ENCODE measurements at places on chromosomes 13 and 19. TPM values are rescaled to one million over a fixed set of nuclear protein-coding genes. Genes with fewer than 3 reads are reported as not detected.

ZNF101 gene
- 15.9 TPM for total RNA-seq

ZNF331 gene
- 9.0 TPM for total RNA-seq

DNA sequence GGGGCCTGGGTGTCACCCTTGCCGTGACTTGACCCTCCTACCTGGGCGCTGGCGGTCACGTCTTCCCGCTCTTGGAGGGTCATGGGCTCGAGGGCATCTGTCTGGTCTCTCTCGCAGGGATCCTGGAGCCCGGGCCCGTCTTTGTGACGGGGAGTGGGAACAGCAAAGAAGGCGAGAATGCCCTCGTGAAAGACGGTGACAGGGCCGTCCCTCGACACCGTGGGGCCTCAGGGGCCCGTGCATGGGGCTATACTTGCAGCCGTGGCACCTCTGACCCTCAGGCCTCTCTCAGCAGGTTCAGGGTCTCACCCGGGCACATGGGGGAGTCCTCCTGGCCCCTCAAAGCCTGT lies 20.9 kb upstream of the MATK start:
- DNase-seq, result no peak

GRCh38 chr19:588093-588740 lies 1.5 kb upstream of the HCN2 start:
- peak; percentile 75 for DNase-seq

DNA sequence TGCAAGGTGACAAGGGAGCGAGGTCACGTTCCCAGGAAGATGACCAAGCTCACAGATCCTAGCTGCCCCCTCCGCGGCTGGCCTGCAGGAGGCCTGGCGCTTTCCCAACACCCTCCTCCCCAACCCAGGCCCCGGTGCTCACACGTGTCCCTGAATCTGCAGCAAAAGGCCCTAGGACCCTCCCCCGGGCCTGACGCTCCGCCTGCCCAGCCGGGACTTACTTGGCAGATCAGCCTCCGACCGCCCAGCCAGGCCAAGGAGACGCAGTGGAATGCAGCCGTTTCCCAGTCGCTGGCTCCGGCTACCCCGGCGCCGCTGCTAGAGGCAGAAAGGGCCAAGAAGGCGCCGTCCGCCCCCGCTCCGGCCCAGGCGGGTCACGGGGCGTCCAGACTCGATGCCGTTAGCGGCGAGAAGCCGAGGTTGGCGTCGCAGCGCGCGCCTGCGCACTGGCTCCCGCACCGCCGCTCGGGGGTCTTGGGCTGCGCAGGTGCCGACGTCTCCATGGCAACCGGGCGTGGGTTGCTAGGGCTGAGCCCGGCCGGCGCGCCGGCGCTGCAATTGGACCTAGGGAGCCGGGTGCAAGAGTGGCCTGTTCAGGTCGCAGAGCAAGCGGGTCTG lies at the start of gene PNMA8A:
Gene PNMA8A, minus strand, starts transcription at position 448 of the 618 bp plus-strand sequence. CDS start 528 bp downstream, outside the sequence.
- DNase-seq, result peak; percentile 66

DNA sequence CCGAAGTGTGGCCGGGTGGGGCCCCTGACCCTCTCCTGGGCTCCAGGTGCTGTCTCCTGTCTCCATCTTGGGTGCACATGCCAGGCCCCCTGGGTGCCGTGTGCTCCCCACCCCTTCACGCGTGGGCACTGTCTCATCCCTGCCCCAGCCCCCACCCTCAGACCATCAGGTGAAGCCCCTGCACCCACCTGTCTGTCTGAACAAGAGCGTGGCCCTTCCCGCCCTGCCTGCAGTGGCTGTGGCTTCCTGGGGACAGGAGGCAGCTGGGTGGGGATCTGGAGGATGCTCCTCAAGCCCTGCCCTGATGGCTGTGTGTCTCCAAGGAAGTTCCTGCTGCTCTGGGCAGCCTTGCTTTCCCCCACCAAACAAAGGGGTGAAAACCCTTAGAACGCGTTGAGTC lies 2.2 kb downstream of the PRR22 start:
- no peak for DNase-seq

DNA sequence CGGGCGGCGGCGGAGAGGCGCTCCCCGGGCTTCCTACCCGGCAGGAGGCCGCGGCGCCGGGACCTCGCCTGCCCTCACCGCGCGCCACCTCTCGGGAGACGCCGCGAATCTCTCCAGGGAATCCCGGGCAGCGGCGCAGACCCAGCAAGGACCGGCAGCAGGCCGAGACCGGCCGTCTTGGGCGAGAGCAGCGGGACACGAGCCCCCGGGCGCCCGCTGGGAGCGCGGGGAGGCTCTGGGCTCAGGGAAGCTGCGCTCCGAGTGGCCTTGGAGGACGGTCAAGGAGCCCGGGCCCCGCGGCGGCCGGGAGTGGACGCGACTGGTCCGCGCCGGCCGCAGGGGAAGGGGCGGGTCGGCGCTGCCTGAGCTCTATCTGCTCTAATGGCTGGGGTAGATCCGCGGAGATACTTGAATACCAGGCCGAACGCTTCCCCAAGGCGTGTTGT lies 14.7 kb downstream of the CDX2 start:
- DNase-seq, result peak; percentile 37

DNA sequence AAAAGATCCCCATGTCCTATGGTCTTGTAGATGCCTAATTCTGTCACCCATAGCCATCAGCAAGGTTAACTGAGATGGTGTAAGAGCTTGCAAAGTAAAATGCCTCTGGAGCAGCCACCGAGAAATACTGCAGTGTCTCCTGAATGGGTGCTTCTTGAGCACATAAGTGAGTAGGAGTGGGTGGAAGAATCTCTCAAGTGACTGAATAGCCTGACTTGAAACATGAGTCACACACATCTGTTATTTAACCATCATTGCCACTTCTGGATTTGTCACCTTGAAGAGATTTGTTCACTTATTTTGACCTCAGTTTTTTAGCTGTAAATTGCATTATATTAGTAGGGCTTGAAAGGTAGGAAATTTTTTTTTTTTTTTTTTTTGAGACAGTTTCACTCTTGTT lies 2.3 kb downstream of the ZNF714 start:
- peak; percentile 2 for DNase-seq

DNA sequence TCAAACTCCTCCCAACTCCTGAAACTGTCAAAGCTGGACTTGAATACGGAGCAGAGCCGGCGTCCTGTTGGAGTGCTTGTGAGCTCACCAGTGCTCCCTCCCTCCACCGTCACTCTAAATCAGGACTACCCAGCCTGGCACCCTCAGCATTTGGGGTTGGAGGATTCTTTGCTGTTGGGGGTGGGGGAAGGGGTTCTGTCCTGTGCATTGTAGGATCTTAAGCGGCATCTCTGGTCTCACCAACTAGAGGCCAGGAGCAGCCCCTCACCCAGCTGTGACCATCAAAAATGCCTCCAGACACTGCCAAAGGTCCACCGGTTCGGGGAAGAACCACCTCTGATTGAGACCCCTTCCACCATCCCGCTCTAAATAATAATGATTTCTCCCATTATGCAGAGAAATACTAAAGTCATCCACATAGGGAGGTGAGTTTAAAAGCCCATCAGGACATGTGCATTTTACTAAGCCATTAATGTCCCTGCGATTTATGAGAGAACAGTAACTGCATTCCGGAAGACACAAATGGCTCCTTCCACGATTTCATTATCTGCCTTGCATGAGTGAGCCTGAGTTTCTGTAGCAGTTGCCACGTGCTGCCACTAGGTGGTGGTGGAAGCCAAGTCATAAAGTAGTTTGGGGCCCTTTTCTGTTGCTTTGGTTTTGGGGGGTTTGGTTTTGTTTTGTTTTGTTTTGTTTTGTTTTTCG lies 16.1 kb upstream of the USP29 start:
- peak; percentile 74 for DNase-seq

GRCh38 chr19:35310331-35310730 lies 18.4 kb downstream of the MAG start:
- no peak for DNase-seq

DNA sequence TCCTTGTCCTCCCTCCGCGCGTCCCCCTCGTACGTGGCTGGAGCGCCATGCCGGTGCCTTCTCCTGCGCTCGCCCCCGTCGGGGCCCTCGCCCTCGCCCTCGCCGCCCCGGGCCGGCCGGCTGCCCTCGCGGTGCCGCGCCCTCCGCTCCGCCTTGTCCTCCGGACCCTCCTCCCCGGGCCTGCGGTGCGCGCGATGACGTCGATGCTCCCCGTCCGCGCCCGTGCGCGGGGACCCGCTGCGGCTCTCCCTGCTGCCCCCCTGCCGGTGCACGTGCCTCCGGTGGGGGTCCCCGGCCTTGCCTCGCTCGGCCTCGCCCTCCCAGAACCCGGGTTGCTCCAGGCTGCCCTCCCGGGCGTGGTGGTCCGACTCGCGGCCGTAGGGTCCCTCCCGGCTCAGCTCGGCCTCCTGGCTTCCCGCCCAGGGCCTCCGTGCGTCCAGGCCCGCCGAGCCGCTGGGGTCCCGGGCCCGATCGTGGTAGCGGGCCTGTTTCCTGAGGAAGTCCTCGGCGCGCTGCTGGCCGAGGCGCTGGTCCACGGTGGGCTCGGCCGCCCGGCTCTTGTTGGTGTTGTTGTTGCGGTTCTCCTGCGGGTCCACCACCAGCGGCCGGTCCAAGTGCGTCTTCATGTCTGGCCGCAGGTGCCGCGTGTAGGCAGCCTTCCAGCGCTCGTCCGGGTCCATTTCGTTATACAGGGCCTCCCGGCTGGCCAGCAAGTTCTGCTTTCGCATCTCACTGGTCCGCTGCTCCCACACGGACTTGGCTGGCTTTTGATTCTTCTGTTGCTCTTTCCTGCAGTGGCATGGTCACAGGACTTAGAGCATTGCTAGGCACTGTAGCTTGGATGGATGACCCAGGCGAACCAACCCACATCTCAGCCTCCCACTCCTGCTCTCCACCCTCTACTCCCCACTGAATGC lies 148.6 kb downstream of the IER2 start:
- no peak for DNase-seq

DNA sequence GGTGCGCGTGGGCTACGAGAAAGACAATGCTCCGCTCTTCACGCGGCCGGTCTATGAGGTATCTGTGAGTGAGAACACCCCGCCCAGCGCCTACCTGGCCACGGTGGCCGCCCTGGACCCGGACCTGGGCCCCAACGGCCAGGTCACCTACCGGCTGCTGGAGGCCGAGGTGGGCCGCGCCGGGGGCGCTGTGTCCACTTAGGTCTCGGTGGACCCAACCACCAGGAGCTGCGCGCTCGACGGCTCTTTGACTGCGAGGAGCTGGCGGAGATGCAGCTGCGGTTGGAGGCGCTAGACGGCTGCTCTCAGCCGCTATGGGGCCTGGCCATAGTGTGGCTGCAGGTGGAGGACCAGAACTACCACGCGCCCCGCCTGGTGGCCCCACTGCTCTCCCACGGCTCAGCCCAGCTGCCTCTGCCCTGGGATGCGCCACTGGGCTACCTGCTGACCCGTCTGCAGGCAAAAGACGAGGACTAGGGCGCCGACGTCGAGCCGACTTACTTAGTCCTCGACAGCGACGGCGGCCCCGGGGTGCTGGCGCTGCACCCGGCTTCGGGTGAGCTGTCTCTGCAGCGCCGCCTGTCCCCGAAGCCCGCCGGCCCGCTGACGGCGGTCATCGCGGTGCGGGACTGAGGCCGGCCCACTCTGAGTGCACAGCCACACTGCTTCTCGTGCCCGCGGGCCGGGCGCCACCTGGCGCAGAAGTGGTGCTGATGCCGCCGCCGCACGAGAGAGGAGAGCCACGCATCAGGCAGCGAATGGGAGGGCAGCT lies 173.0 kb downstream of the OLFM4 start:
- no peak for DNase-seq

- peak; percentile 42 for DNase-seq
Measured at GRCh38 chr13:41458187-41458760, 924 bp downstream of the RGCC start.

DNA sequence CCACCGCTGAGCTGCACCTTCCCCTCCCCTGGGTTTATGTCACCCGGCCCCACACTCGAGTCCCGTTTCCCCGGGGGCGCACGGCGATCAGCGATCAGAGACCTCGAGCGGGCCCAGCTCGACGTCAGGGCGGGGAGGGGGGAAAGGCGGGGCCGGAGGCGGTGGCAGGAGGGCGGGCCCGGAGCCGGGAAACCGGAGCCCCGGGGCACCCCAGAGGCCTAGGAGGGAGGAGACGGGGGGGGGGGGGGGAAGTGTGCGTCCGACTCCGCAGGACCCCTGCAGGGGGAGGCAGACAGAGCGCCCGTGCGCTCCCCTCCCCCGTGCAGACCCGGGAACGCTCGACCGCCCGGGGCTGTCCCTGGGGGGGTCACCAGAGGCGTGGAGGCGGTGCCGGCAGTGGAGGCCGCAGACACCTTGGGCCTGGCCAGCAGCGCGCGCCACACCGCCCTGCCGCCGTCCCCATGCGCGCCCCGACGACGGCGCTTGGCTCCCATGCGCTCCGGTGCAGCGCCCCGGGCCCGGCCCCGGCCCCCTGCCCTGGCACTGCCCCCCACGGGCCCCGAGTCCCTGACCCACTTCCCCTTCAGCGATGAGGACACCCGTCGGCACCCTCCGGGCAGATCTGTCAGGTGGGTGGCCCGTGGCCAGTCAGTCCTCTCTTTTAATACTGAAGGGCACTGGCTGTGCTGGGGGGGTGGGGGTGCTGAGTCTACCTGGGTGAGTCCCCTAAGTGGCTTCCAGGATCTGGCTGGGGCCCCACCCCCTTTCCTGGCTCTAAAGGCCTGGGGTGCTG lies 11.8 kb downstream of the PDE4A start:
- peak; percentile 40 for DNase-seq

- no peak for DNase-seq
Measured at GRCh38 chr19:38453596-38453995, 20.1 kb downstream of the RYR1 start.

DNA sequence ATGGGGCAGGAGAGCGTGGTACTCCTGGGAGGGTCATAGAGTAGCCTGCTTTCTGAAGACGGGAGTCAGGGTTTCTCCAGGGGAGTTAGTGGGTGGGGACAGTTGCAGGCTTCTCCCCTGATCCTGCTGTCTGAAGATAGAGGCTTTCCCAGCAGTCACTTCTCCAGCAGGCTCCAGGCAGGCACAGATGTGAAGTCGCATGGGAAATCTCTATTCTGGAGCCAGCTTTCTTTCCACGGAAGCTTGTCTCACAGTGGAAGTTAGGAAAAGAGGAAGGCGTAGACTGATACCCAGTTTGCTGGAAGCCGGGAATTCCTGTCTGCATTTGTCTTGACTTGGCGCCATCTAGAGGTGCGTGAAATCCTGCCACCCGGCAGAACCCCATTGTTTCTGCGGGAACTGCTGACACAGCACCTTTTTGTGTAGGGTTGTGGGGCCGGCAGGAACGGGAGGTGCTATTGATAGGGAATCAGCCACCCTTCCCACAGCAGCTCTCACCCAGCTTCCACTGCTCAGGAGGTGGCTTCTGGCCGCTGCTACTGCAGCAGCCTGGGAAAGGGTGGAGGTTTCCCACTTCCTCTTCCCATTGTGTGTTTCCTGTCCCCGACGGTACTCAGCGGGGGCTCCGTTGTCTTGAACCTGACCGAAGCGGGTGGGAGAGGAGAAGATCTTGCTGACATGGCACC lies 28.5 kb upstream of the NPAS1 start:
- peak; percentile 89 for DNase-seq

- DNase-seq, result no peak
Measured at GRCh38 chr13:78497702-78498355, 105.5 kb downstream of the POU4F1 start.
